K562 (cell line): ENCODE measurements at places on chromosomes 11 and 22. TPM values are rescaled to one million over a fixed set of nuclear protein-coding genes. Genes with fewer than 3 reads are reported as not detected.

The SLC17A6 gene
- not detected in 2 replicates for polyA plus RNA-seq

- DNase-seq = no peak
These were observed 2.1 kb downstream of the TP53AIP1 start for GRCh38 chr11:128940603-128941002.

The RGL4 gene
- not detected in 2 replicates for polyA plus RNA-seq

DNA sequence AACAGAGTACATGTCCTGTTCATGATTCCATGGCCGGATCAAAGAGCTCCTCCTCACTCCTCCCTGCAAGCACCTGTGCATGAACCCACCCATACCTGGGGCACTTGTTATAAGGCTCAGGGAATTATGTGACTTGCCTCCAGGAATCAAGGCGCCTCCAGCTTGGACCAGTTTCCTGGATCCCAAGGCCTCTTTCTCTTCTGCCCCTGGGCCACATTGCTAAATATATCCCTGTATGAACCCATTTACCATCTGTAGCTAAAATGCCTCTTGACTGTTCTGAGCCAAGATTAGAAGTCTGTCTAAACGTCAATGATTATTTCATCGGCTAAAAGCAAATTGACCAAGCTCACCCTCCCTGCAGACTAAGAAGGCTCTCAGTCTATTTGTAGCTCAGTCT is 135.6 kb downstream of the KIRREL3 start:
- DNase-seq = no peak

The OR52N4 gene
- not detected in 2 replicates for polyA plus RNA-seq

DNA sequence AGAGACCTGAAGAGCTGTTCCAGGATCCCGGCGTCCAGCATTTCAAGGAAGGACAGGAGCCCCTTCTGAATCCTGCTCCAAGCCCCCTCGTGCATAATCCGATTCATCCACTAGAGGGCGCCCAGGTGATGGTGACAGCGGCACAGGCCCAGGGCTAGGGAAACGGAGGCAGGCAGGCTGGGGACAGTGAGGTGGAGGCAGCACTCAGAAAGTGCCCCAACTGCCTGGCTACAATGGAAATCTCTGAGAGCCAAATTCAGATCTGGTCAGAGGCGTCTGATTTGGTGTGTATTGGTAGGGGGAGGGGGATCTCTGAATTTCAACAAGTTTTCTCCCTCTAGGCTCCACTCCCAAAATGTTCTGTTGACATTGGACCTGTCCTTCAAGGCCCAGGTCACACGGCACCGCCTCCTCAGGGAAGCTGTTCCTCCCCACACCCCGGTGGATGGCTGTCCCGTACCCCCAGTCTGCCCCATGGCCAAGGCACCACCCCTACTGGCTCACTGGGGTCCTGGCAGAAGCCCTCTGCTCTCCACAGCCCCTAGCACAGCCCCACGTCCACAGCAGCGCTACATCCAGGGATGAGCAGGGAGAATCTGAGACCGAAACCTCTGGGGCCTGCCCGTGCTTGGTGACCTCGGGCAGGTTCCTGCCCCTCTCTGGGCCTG is 142.9 kb downstream of the CRYBB2 start:
- peak; percentile 74 for DNase-seq

GRCh38 chr11:67309661-67310061 is 6.3 kb downstream of the SSH3 start:
- no peak for DNase-seq

GRCh38 chr11:12182676-12183541 is 72.5 kb downstream of the MICAL2 start:
- DNase-seq = peak; percentile 80

The ABCG4 gene
- polyA plus RNA-seq = 0.03 and 0.05 TPM in 2 replicates

The DDB1 gene
- polyA plus RNA-seq = 201 and 224 TPM in 2 replicates

GRCh38 chr11:4464216-4465159 is 15.4 kb downstream of the OR52K2 start:
- no peak for DNase-seq

- no peak for DNase-seq
These were observed 733.4 kb downstream of the JRKL start for GRCh38 chr11:97123237-97123636.

DNA sequence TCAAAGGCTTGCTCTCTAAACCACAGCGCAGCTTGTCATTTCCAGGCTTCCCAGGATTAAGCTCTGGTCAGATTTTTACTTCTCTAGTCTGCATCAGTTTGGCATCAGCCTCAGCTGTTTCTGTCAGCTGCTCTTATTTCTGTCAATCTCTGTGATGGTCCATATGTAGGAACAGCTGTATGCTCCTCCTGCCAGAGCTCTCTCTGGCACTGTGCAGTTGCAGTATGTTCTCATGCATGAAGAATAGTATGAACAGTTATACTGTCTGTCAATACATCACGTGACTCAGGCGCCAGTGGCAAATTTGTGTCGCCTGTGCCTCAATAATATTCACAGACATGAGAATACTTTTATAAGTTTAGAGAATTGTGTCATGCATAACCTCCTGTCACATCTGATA is 6.7 kb downstream of the OR6M1 start:
- no peak for DNase-seq

The IGLL1 gene
- 0.23 TPM in 1 of 2 replicates, not detected in the other for polyA plus RNA-seq

- DNase-seq = no peak
These were observed 219.9 kb upstream of the GRIA4 start for GRCh38 chr11:105389952-105390351.

The CRYBB2 gene
- not detected in 2 replicates for polyA plus RNA-seq

DNA sequence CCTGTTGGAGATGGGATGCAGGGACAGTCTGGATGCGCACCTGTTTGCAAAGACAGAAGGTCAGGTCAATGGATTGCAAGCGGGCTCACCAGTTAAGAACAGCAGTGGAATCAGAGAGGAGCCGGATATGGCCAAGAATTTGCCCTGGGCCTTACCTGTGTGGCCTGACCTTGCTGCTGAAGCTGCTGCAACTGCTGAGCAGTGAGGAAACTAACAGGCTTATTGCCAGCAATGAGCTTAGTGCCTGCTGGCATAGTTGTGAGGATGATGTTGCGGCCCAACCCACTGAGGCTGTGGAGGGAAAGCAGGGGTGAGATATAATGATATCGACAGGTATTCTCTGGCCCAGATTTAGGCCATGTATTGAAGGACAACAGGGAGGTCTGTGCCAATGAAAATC is 30.6 kb downstream of the NFRKB start:
- DNase-seq = no peak

DNA sequence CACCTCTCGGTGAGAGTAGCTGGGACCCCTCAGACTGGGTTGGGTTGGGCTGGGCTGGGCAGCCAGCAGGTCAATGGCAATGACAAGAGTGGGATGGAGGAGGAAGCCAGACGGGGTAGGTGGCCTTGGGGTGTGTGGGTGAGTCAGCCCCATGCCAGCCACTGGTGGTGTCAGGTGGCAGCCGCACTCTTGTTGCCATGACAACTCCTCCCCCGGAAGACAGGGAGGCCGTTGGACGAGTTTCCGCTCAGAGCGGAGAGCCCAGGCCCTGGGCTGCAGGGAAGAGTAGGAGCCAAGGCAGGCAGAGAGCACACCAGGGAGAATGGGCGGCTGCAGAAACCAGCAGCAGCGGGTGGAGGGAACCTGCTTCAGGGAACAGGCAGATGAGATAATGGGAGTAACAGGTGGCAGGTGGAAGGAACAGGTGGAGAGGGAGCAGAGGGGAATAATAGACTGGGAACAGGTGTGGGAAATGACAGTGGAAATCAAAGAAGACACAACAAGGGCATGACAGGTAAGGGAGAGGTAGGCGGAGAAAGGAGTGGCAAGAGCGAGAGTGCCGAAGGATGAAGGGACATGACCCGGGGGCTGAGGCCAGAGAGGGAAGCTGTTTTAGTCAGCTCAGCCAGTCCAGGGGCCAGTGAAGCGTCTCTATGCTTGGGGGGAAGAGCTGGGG is 8.7 kb downstream of the SPTBN2 start:
- no peak for DNase-seq

DNA sequence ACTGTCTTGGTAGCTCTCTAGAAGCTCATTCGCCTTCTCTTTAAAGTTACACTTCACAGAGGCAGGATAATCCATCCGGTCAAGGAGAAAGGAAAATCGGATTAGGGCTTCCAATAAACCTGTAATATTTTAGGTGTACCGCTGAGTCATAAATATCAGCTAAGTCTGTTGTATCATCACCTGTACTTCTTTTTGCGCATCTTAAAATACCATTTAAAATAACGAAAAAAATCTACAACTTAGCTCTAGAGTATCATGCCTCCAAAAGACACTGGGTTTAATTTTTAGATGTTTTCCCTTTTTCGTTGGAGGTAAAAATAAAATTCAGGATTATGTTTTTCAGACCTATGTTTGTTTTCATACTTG is 41.5 kb upstream of the INCENP start:
- DNase-seq = no peak

The MRGPRE gene
- not detected in 2 replicates for polyA plus RNA-seq

The ARHGAP20 gene
- polyA plus RNA-seq = 0.11 TPM in 1 of 2 replicates, not detected in the other

DNA sequence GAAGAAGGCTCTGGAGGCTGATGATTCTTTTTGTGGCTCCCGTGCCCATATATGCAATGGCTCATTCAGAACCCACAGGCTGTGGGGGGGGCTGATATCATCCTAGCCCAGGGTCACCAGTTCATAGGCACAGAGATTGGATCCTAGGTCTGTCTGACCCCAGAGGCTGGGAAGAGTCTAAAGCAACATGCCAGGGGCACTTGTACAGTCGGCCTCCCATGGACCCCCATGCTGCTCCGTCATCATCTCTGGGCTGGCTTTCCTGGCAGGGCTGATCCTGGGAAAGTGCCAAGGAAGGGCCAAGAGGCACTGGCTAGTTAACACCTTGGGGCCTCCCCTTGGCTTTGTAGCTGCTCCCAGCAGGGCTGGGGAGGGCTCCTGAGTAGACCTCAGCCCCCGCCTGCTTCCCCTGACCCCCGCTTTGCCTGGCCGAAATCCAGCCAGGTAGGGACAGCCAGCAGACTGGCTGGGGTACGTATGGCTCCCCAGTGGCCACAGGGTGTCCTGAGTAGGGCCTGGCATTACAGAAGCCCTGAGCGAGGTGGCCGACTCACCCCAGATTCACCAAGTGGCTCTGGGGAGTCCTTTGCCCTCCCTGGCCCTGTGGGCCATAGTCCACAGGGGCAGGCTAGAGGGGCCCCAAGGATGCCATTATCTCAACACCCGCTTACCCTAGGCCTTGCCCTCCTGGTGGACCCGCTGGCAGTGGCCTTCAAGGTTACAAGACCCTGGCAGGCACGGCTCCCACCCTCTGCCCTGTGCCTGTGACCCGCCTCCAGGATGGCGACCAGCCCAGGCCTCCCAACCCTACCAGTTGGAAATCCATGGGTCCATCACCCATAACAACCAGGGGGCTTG is 22.5 kb downstream of the FADS3 start:
- no peak for DNase-seq

DNA sequence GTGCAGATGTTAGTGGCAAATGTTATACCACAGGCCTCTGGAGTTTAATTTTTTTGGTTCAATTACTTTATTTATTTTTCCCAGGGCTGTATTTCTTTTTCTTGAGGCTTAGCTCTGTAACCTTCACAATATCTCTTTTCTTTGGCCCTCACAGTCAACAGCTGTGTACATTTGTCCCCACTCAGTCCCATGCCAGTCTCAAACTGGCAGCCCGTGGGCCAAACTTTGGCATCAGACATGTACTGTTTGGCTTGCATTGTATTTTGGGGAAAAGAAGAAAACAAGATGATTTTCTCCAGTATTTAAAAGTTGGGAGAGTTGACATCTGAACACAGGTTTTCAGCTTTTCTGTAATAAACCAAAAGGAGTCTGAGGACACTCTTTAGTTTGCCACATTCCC is 87.1 kb downstream of the PRR5L start:
- DNase-seq = no peak
